ENCODE measurements at places on chromosomes 6 and 20.

DNA sequence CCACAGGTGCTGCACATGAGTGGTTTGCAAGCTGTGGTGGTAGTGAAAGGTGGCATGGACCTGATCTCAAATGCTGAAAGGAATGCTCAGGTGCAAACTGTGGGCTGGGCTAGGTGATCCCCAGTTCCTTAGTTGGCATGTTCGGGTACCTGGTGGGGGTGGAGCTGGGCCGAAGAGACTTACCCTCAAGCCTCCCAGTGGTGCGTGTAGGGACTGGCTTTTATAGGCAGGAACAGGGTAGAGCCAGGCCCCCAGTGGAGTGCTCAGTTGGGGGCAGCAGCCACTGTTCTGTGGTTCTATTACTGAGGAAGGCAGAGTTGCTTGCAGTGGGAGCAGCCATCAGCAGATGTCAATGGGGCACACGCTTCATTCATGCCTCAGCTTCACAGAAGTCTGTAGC lies 399.8 kb downstream of the HTR1B start:
- DNase-seq = no peak

DNA sequence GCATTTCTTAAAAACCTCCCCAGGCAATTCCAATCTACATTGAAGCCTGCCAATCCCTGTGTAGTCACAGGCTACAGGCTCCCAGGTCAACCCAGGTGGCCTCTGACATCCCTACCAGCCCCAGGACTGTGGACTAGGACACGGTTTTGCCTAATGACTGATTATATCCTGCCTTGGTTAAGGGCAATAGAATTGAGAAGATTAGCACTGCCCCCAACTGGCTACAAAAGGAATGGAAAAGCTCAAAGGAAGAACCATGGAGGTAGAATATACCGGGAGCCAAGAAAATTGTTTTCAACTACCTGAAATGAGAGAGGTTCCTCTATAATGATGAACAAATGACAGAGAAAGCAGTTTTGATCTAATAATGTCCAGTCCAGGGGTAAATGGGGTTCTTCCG lies 421.1 kb upstream of the AGPAT4 start:
- DNase-seq = no peak

- DNase-seq = no peak
These were observed 253.2 kb downstream of the SOX4 start for GRCh38 chr6:21846541-21847451.

DNA sequence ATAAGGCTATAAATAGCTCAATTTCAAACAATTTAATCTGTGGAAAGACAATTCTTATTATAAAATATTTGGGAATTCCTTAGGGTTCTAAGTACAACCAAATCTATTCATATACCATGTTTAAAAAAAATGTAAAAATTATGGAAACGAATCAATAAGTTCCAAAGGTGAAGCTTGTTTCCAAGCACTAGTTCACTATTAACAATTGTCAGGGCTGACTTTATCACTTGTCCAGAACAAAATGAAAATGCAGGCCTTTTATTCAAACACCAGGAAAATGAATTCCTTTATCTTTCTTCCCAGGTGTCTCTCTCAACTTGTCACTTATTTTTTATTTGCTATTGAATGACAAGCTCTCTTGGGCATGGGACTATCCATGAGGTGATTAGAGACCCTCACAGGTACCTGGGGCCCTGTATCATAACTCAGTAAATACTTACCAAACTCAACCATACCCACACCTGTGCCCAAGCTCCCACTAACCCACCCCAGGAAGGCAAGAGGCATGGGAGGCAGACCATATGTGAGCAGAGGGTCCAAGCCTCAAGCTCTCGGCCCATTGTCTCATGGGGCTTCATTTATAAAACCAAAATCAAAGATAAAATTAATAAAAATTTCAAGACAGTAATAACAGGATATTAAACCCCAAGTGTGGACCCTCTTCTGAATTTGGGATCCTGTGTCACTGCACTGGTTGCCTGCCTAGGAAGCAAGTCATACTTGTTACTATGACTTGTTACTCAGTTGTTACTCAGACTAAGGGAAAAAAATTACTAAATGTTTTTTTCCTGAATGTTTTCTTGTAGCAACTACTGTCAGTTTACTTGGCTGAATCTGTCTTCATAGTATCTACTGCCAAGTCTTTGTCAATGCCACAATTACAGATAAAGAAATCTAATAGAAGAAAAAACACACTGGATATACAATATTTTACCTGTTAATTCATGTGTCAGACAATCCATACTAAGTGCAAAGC lies 54.7 kb downstream of the PTPRK start:
- DNase-seq = no peak

- DNase-seq = no peak
These were observed 175.5 kb upstream of the FOXQ1 start for GRCh38 chr6:1136415-1136774.

DNA sequence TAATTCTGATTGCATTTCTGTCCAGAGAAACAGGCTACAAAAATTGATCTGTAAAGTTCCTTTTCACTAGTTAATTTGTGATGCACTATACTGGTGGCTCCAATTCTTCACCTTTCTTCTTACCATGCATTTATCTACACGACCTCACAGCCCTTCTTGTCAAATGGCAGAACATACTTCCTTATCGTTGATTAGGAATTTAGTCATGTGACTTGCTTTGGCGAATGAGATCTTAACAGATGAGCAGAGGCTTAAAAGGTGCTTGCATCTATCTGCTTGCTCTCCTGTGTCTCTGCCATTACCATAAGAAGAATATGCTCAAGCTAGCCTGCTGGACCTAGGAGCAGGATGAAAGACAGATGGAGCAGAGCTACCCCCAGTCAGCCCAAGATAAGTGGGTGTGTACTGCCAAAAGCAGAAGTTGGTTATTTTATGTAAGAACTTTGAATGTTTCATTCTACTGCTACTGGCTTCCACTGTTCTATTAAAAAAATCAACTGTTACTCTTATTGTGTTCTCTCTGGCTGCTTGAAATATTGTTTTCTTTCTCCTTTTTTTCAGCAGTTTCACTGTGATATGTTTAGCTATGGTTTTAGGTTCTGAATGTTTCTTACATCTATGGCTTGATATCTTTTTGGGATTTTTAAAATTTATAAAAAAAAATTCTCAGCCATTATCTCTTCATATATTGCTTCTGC lies 40.2 kb upstream of the RBM24 start:
- no peak for DNase-seq

GRCh38 chr6:36492092-36492491 lies 49.3 kb downstream of the KCTD20 start:
- no peak for DNase-seq

GRCh38 chr20:47319517-47320252 lies 36.8 kb downstream of the ZMYND8 start:
- DNase-seq = no peak

DNA sequence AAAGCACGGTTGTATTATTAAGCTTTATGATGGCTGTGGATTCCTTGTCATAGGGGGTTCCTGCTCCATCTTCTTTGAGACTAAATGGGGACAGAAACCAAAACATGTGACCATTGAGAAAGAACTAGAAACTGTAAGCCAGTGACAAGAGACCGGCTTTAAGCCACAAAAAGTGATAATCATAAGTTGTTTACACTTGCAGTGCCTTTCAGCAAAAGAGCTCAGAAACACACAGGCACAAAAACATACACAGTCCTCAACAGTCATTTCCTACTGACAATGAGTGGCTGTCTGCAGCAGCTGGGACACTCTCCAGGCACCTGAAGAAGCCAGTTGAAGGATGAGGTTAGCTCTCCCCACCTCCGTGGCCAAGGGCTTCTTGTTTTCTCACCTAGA lies 20.0 kb upstream of the UBE2J1 start:
- no peak for DNase-seq

- no peak for DNase-seq
These were observed 21.2 kb downstream of the TFAP2A start for GRCh38 chr6:10393544-10394225.

GRCh38 chr20:33660685-33661058 lies 1.5 kb upstream of the C20orf144 start:
- DNase-seq = no peak

- no peak for DNase-seq
These were observed 126.7 kb downstream of the UNC5CL start for GRCh38 chr6:40912158-40912946.

GRCh38 chr6:29811377-29811776 lies 16.2 kb upstream of the HLA-G start:
- DNase-seq = no peak

DNA sequence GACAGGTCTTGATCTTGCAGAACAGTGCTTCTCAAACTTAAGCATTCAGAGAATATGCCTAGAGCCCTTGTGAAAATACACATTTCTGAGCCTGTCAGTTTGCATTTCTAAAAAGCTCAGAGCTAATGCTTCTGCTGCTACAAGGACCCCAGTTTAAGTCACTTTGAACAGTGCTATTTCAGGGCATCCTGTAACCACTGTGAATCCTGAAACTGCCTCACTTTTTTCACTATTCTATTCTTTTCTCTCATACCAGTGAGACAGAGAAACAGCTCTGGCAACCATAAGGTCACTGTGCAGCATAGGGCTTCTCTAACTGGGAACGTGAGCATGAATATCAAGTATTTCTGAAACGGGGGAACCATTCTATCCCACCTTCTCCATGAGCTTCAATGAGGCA lies 51.2 kb downstream of the LGSN start:
- DNase-seq = no peak

DNA sequence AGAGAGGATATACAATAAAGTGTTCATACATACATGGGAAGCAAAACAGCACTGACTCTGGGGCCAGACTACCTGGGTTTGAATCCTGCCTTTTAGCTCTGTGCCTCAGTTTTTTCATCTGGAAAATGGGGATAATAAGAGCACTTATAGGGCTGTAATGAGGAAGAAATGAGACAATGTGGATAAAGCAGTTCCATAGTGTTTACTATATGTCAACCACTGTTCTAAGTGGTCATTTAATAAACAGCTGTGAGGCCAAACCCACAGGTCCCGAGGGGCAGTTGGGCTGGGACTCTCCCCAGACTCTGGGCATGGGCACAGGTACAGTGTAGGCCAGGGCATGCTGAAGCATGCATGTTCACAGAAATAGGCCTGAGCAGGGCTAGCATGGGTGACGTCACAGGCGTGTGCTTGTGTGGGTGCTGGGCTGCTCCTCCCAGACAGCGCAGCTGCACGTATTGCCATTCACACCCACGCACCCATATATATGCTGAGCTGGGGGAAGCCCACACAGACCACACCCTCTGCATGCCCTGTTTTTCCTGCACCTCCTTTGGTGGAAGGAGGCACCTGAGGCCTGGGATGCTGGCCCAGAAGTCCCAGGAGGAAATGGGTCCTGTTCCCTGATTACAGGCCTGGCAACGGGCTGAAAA lies 3.5 kb upstream of the PLCG1 start:
- no peak for DNase-seq

DNA sequence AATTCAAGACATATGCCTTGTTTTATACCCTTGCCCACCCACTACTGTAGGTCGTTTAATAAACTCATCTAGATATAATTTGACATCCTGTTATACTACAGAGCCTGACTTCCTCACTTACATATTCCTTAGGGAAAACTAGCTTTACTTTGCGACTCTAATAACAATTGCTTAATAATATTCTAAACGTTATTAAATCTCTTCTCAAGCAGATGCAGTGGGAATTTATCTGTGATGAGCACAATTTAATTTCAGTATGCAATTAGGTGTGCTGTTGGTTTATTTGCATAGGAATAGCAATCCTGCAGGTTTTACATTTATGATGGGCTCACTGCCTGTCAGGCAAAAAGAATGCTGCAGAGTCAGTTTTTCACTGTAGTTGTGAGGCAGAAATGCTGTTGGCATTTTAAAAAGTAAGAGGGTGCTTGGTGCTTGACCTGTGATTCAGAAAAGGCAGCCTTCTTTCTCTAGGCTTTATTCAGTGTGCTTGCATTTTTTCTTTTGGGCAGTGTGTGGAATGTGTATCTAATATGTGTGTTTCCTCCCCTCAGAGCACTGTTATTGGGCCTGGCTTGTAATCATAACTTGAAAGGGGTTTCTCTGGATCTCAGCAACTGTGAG lies 152.3 kb upstream of the SCGN start:
- no peak for DNase-seq

GRCh38 chr6:123520217-123520616 lies 116.5 kb downstream of the TRDN start:
- no peak for DNase-seq

DNA sequence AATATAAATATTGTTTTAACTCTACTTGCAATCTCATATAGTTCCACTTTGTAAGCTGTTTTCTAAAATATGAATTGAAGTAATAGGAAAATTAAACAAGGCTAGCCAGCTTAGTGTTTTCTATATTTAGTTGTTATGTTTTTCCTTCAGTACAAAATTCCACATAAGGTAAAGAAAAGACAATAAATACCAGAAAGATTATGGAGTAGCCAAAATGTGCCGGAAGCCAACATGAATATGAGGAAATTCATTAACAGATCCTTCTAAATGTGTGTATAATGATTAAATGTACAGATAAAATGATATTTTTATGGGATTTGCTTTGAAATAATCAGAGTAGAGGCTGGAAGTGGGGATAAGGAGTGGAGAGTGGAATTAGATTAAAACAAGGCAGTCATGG lies 52.5 kb upstream of the COL21A1 start:
- DNase-seq = no peak

GRCh38 chr6:159902620-159903019 lies 11.8 kb downstream of the MAS1 start:
- DNase-seq = no peak

DNA sequence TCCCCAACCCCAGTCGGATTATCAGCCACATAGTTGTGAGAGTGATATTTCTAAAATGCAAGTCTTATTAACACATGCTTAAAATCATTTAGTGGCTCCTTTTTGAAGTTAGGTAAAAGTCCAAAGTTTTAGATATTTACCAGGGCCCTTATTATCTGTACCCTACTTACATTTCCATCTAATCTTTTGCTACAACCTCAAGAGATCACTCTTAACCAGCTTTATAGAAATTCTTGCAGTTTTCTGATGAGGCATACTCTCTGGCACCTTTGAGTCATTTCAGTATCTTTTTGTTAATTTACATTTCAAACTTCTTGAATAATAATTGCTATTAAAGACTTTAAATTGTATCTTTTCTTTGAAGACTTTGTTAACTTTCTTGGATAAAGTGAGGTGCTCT lies 453.3 kb downstream of the RFPL4B start:
- no peak for DNase-seq

GRCh38 chr6:52529311-52529710 lies 47.5 kb downstream of the TRAM2 start:
- DNase-seq = no peak

DNA sequence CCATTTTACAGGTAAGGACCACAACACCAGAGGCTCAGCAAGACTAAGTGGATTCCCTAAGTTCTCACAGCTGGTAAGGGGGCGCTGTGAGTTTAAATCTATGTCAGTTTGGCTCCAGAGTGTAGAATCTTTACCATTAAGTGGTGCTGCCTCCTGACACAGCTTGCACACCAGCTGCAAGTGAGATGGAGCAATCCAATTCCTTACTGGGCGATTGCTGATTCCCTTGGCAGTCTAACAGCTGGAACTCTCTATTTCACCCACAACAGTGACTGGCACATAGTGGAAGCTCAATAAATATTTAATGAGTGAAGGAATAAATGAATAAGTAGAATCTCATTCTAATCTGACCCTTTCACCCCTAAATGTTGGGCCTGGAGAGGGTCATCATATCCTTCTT lies 176.7 kb downstream of the CLIC5 start:
- DNase-seq = no peak

- DNase-seq = no peak
These were observed 1152.3 kb upstream of the GJE1 start for GRCh38 chr6:140980265-140980887.

Measured in stimulated activated CD8-positive, alpha-beta memory T cell treated with anti-CD3 and anti-CD28 coated beads, Interleukin-7, amount 100 ng/mL, for 1 hour (primary cell).